NCI-H1417 treated with DMSO at 0.1 percent for 48 hours (cell line): ENCODE measurements at places on chromosomes 12 and 14.

GRCh38 chr12:60176891-60177290, 581.1 kb downstream of the SLC16A7 start:
- DNase-seq: no peak

GRCh38 chr12:107304588-107305532, 211.5 kb upstream of the CRY1 start:
- no peak for DNase-seq

DNA sequence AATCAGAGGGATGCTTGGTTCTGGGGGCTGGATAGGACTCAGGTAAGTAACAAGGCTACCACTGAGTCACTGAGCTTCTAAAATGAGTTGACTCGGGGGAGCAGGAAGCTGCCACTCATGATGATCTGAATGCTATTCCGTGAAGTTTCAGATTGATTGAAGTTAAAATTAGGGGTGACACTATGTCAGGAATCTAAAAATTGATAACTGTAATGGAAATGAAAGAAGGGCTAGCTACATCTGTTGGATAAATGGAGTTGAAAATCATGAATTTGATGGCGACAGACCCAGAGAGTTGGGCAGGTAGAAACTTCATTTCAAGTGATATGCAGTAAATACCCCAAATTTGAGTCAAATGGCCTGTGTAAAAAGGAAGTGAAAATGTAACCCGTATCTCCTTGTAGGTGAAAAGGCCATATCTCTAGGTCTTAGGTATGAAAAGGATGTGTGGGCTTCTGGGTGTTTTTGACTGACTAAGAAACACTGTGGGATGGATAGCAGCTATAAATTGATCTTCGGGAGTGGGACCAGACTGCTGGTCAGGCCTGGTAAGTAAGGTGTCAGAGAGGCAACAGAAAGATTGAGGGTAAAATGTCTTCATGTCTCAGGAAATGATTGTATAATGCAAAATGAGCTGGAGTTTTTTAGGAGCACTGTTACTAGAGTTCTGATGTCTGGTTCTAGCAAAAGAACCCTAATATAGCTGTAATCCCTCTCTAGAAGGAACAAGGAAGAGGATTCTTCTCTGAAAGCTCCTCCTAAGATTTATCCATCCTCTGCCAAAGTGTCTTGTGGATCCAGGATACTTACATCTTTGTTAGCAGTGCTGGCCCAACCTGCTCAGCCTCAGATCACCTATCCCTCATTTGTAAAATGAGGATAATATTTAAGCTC, 57.3 kb downstream of the DAD1 start:
- no peak for DNase-seq

- no peak for DNase-seq
Observed at GRCh38 chr12:25653487-25654175, 100.5 kb upstream of the LMNTD1 start.

DNA sequence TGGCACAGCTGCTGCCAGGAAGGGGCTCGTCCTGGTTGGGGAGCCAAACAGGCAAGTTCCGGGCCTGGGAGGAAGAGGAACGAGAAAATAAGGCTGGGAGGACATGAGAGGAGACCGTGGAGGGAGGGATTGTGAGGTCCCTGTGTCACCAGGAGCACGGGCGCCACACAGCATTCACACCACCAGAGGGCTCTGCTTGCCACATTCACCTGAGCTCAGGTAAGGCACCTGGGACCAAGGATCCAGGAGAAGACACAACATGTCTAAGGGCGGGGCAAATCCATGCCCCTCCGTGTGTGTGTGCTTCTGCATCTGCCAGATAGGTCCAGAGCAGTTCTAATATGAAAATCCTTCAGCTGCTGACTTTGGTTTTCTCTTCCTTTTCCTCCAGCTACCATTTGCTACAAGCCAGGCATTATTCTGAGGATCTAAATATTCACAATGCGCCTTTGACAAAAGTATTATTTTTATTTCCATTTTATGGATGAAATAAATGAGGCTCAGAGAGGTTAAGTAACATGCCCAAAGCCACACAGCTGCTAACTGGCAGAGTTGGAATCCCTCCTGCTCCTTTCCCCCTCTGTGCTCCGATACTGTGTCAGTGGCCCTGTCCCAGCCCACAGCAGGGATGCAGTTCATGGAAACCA, 14.6 kb downstream of the RAPGEF3 start:
- DNase-seq: peak; percentile 43

DNA sequence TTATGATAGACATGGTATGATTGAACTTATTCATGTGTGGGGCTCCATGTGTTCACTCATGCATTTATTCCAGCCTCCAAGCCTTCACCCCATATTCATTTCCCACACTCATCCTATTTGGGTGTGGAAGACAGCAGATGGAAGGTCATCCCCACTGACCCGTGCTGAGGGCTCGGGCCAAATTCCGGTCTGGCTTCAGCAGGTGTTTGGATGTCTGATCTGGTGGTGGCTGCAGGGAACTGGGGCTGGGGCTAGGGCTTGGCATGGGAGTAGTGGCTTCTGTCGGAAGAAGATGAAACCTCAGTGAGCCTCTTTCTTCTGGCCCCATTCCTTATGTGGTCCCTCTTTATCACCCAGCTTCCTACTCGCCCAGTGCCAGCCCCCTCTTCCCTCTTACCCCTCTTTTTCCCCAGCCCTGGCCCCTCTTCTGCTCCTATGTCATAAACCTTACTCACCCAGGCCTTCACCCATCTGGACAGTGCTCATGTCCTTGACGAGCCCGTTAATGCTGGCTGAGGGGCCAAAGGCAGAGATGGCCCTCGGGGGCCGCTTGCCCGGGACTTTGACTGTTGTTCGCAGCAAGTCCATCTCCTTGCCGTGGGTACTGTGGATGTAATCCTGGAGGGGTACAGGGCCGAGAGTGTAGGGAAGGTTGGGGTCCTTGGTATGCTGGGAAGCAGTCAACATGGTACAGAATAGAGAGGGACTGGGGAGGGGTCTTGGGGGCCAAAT, 8.0 kb downstream of the AGAP2 start:
- DNase-seq: no peak
